Right kidney (tissue), 9 donors: ENCODE measurements at places on chromosomes 12 and 14.

DNA sequence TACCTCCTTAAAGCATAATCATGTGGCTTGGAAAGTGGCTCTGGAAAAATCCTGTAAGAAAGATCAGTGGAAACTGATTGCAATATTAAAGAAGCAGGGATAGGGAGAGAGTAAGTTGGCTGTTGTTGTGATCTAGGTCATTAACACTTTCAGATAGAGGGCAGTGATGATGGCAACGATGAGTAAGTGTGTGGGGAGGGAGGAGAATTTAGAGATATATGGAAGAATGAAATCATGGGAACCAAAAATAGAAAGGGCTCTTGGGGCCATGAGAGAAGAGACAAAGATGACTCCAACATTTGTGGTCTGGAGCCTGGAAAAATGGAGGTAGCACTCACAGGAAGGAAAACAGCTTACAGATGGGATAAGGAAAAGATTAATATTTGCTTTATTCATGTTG is 23.3 kb downstream of the SNRPF start:
- no peak for DNase-seq

DNA sequence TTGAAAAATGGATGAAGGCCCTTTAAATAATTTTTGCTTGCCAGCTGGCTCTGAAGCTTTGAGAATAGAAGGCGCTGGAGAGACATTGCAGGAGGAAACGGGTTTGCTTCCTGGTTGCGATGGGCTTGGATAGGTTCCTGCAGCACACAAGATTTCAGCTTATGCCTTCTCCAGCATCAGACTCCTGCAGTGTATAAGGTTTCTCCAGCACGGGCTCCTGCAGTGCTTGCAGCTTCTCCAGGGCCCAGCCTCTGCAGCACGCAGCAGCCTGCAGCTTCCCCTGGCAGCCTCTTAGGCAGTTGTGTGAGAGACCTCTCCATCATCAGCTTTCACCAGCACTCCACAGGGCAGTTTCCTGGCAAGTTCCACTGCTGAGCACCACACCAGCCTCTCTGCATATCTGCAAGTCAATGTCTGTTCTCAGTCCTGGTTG is 78.7 kb upstream of the ZDHHC17 start:
- DNase-seq: no peak

GRCh38 chr12:32761716-32762115 is 6.0 kb upstream of the YARS2 start:
- no peak for DNase-seq

GRCh38 chr12:117596968-117597367 is 235.5 kb upstream of the NOS1 start:
- DNase-seq: no peak

- no peak for DNase-seq
Observed at GRCh38 chr12:96392397-96392796, 7.8 kb downstream of the CDK17 start.

GRCh38 chr14:100780646-100781355 is 45.1 kb upstream of the MEG3 start:
- no peak for DNase-seq

GRCh38 chr14:73290279-73290678 is 53.0 kb downstream of the PAPLN start:
- no peak for DNase-seq

DNA sequence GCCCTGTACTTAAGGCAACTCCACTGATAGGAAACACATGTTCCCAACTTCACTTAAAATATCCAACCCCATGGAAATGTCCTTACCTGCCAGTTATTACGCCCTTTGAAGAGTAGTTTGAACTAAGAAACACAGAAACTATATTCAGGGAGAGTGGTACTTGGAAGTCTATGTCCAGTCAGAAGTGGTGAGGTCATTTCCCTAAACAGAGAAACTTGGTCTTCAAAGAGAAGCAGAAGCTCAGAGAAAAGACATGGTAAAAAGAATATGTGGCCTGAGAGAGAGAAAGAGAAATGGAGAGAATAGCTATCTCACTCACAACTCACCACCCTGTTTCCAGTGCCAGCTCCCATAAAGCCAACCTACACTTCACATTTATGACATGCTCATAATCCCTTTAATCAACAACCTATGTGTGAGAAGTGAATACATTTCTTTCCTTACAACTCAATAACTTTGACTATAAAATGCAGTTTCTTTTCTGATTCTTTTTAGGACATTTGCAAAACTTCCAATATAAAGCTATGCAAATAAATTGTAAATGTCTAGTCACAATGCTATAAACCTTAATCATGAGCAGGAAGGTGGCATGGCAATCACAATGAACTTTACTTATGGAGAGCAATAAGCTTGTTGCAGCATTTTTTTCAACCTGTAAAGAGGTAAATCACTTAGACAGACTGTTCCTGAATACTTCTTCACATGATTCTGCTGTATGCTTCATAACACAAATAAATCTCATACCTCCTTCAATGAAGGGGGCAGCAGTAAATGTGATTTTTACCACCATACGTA is 67.1 kb downstream of the CPNE8 start:
- DNase-seq: no peak

- DNase-seq: no peak
Observed at GRCh38 chr14:41663473-41663850, 56.8 kb downstream of the LRFN5 start.

DNA sequence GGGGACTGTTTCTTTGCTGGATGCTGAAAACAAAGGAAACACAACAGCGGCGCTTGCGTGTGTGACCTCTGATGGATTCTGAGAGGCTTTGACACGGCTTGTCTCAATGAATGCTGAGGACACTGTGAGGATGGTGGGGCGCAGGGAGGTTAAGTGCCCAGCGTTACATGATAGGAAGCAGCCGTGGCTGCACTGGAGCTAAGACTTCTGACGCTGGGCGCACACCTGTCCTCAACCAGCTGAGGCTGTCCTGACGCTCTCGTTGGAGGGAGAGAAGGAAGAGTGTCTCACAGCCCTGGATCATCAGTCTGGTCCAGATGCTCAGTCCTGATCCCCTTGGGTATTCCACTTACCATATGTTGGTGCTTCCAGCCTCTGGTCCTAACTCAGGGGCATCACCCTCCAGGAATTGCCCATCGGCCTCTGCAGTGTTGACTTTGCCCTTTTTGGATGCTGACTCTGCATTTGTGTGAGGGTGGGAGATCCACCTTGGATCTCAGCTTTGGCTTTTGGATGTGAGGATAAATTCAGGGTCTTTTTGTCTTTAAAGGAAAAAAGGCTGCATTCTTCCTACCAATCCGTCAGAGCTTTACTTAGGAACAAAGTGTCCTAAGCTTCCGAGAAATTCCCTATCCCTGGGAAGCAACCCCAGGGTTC is 125.2 kb downstream of the ZNF664 start:
- no peak for DNase-seq

DNA sequence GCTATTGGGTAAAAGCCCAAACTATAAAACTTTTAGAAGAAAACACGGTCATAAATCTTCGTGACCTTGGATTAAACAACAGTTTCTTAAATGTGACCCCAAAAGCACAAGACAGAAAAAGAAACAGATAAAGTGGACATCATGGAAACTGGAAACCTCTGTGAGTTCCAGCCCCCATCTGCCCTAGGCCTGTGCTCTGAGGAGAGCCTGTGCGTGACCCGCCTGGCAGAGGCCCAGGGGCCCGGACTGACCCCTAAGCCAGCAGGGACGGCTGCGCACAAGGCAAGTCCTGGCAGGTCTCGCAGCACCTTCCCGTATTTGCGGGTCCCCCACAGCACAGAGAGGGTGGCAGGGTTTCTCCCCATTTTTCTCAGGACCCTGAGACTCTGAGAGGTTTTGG is 76.0 kb downstream of the CHGA start:
- DNase-seq: no peak

GRCh38 chr12:95802482-95803270 is 12.1 kb upstream of the NTN4 start:
- DNase-seq: no peak

DNA sequence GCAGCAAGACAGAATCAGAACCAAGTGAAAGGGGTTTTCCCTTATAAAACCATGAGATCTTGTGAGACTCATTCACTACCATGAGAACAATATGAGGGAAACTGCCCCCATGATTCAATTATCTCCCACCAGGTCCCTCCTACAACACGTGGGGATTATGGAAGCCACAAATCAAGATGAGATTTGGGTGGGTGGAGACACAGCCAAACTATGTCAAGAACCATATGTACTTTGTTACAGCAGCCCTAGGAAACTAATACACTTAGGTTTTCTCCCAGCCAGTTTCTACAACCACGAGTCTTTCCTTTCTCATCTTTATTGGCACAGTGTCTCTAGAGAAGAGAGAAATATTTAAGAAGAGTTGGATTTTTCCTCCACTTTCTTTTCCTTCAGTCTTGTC is 72.6 kb downstream of the BTG1 start:
- DNase-seq: no peak

DNA sequence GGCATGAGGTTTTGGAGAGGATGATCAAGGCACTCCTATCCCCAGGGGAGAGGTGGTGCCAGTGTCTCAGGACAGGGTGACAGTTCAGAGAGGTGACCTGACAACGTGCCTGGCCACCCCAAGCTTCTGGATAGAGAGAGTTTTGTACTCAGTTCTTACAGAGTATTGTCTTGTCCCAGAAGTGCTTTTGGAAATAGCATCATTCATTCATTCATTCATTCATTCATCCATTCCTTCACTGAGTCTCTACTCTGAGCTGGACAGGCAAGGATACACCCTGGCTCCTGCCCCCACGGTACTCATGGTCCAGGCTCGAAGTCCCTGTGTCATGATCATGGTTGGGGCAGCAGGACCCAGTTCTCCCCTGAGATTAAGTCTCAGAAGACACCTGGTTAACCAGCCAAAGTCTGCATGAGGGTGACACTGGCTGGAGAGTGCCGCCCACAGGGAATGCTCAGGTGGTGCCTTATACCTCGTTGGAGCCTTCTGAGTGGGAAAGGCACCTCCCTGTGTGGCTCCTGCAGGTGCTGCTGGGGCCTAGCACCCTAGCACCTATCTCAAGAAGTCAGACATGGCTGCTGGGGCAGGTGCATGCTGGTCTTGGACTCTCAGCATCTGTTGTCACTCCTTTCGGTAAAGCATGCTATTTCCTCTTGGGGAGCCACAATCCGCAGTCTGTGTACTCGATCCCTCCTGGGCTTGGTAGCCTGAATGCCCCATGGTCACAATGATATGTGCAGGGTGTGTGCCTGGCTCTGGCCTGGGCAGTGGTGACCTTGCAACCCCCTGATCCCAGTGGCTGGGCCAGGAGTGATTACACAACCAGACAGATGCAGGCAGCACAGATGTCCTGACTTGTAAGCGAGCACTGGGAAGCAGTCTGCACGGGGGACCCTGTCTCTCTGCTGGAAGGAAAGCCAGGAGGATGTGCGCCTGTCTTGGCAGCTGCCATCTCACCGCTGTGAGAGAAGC is 57.8 kb downstream of the C14orf132 start:
- no peak for DNase-seq

GRCh38 chr14:103501041-103501870 is 21.4 kb downstream of the CKB start:
- DNase-seq: no peak

DNA sequence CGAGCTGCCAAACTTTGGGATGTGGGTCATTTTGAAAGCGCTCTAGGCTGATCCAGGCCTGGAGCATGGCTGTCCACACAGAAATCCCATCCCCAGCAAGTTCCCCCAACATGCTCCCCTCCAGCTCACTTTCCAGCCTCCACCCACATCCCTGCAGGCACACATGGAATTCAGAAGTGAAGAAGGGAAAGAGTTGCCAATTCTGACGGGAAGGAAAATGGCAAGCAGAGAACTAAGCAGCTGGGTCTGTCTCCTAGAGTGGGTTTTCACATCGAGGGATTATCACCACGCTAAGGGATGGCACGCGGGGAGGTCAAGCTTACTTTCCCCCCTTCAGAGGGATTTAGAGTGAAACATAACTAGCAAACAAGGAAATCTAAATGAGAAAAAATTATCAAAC is 142.3 kb downstream of the RIMBP2 start:
- no peak for DNase-seq

- DNase-seq: no peak
Observed at GRCh38 chr12:50647031-50647430, 116.9 kb upstream of the ATF1 start.

GRCh38 chr12:2845280-2845679 is 10.4 kb upstream of the NRIP2 start:
- DNase-seq: no peak

- peak; percentile 20 for DNase-seq
Observed at GRCh38 chr12:19186722-19187661, 57.5 kb downstream of the PLEKHA5 start.

- DNase-seq: peak; percentile 35
Observed at GRCh38 chr12:4849115-4849541, 60.6 kb upstream of the KCNA1 start.

- DNase-seq: peak; percentile 62
Observed at GRCh38 chr14:95651821-95652583, 34.2 kb upstream of the TCL1B start.

- no peak for DNase-seq
Observed at GRCh38 chr12:124612410-124612680, 44.9 kb upstream of the NCOR2 start.

GRCh38 chr14:53124786-53125185 is 28.3 kb downstream of the DDHD1 start:
- DNase-seq: no peak

DNA sequence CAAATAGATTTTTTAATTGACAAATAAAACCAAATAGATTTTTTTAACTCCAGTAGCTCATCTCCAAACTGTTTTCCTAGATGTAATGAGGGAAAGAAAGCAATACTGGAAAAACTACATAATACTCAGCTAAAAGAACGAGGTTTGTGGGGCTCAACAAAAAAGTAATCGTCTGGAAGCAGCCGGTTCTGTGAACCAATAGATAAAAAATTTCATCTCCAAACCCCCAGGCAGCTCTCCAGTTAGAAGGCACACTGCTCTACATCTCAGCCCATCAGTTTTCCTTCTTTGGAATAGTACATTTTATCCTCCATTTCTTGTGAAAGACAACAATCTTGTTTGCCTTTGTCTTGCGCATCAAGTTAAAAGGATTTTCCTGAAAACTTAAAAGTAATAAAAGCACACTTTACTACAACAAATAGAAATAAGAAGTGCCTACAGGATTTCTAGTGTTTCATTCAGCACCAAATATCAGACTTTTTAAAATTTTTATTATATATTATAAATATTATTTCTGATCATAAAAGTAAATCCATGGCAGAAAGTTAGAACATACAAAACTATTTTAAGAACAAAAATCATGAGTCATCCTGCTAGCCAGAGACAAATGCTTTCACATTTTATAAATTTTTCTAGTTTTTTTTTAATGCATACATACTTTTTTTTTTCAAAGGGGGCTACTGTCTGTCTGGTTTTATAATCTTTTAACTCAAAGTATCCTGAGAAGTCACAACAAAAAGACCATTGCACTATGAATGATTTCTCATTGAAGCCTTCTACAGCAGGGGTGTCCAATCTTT is 67.7 kb downstream of the EPS8 start:
- DNase-seq: no peak

DNA sequence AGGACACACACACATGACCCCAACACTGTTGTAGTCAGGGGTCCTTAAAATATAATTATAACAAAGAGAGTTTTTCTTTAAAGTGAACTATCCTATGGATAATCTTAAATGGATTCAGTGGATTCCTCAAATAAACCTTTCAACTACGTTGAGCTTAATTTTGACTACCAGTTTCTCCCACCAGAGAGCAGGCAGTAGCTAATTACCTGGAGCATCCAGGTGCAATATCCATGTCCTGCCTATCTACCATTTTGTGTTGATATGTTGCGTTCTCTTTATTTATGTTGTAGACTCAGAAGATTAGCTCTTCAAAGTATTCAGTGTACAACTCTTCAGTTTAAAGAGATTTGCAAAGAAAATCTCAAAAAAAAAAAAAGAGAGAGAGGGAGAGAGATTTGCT is 127.2 kb upstream of the GZMB start:
- no peak for DNase-seq
